ENCODE measurements at places on chromosomes 4 and X.

GRCh38 chrX:16765594-16765993 is 20.7 kb upstream of the TXLNG start:
- DNase-seq = no peak

DNA sequence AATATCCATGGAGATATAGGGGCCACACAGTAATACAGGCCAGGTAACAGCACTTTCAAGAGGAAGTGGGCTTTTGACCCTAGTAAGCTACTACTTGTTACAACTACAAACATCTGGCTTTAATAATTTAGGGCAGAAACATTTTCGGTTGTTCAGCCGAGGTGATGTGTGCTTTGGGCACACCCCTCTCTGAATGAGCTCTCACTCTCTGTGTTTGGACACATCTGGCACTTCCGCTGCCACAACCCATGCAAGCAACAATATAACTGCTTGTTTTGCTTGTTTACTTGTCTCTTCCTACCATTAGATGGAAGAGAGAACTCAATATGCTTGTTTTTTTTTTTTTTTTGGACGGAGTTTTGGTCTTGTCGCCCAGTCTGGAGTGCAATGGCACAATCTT is 277.2 kb downstream of the HS3ST1 start:
- no peak for DNase-seq

GRCh38 chr4:16772366-16772850 is 126.0 kb downstream of the LDB2 start:
- no peak for DNase-seq

GRCh38 chrX:103656617-103657016 is 27.8 kb downstream of the TCEAL1 start:
- no peak for DNase-seq

- DNase-seq = no peak
Observed at GRCh38 chr4:20809812-20810211, 109.6 kb downstream of the PACRGL start.

DNA sequence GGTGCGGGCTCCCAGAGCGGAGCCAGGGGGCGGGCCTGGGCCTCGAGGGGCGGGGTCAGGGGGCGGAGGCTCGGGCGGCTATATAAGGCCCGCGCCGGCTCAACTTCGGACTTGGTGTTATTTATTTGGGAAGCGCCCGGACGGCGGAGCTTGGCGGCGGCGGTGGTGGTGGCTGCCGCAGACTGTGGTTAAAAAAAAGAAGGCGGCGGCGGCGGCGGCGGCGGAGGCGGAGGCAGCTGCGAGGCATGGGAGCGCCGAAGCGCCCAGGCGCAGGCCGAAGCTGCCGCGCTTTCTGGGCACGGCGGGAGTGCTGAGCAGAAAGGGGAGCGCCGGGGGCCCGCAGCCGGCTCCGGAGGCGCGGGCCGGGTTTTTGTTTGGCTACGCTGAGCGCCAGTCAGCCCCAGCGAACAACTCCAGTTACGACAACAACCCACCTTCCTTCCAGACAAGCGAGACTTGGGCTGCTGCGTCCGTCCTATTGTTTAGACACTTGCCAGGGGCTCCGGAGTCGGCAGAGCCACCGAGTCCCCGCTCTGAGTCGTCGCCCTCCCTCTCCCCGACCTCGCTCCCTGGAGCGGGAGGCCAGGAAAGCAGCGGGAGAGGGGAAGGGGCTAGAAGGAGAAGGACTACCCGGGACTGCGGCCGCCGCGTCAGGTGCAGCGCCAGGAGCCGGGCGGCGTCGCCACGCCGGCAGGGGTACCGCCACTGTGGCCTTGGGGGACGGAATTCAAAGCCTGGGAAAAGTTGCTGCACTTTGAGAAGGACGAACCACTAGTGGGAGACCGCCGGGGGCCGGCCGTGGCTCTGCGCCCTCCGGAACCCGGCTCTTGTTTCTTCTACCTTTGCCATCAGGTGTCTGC is at the start of gene SLIT2:
SLIT2 (plus strand) TSS at position 110 of the 860 bp plus-strand sequence. CDS start 1,911 bp downstream, outside the sequence.
- no peak for DNase-seq

DNA sequence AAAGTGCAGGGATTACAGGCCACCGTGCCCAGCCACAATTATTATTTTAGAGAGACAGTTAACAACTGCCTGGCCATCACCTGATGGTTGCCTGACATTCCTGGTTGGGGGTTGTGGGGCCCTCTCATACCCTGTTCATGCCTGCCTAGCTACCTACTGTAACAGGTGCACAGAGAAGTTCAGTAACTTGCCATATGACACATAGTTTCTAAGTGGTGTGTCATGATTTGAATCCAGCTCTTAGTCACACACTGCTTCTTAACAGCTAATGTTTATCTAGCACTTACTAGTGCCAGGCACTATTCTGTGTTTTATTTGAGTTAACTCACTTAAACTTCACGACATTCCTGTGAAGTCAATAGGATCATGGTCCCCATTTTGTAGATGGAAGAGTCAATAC is 122.7 kb upstream of the JADE1 start:
- DNase-seq = no peak

DNA sequence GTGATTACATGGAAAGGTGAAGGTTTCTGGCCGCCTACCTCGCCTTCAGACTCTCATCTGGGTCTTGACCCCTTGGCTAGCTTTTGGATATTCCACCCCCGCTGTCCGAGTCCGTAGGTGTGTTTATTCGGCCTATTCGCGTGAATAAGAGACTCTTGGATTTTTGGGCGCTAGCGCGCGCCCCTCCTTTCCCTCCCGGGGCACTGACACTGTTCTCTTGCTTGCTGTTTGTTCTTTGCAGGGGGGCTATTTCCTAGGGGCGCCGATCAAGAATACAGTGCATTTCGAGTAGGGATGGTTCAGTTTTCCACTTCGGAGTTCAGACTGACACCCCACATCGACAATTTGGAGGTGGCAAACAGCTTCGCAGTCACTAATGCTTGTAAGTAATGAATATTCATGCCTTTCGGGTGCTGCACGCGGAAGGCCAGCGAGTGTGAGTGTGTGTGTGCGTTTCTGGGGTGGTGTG is 932 bp downstream of the GRIA2 start:
- DNase-seq = no peak

DNA sequence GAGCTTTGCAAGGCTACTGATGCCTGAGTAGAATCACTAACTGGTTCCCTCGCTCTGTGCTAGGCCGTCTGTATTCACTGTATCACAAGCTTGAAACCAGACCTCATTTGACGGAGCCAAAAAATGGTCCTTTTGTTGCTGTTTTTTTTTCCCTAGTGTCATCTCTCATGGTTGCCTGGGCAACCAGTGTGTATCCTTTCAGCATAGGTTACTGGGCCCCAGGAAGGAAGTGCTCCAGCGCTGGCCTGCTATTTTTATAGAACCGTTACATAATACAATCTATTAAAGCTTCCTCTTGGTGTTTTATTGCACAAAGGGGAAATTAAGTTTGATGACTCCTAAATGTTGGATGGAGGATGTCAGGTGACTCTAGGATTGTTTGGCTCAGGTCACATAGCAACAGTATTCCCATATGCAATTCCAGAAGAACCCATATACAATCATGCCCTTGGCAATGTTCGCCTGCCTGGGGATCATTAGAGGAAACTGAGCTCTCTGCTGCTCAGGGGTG is 220.4 kb downstream of the SPRY1 start:
- no peak for DNase-seq

DNA sequence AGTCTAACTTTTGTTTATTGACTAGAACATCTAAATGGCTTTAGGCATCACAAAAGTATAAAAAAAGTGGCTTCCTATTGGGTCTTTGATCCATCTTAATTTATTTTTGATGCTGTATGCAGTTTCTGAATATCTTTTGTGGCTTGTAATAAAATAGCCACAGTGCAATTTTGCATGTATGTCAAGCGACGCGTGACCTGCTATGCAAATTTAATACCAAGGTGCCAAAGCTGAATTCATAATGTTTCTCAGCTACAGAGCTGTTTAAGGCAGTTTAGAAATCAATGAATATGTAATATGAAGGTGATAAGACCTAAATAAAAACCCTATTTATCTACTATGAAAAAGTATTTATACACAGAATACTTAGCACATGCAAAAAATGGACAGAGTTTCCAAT is 197.8 kb downstream of the AFF2 start:
- no peak for DNase-seq

DNA sequence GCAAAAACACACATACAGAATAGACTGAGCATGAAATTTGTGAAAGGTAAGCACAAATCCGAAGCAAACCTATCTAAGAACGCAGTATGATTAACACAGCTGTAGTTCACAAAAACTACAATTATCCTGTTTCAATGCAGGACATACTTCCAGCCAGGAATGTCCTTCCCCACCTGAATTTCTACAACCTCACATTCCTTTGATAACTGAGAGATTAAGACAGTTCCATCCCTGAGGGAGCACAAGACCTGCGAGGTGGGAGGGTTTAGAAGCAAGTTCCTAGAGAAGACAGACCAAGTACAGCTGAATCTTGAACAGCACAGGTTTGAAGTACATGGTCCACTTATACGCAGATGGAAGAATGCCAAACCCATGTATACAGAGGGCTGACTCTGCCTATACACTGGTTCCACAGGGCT is 10.6 kb downstream of the ABCG2 start:
- no peak for DNase-seq

GRCh38 chrX:102067966-102068723 is 57.3 kb upstream of the TCEAL2 start:
- DNase-seq = no peak

- DNase-seq = no peak
Observed at GRCh38 chr4:83075311-83076095, 39.0 kb downstream of the PLAC8 start.

- DNase-seq = no peak
Observed at GRCh38 chrX:39633293-39633692, 464.5 kb downstream of the BCOR start.

- no peak for DNase-seq
Observed at GRCh38 chrX:155997436-155997835, at the start of gene IL9R. IL9R (plus strand) TSS chrX:155997696; CDS start chrX:155997760, 64 bp downstream.

DNA sequence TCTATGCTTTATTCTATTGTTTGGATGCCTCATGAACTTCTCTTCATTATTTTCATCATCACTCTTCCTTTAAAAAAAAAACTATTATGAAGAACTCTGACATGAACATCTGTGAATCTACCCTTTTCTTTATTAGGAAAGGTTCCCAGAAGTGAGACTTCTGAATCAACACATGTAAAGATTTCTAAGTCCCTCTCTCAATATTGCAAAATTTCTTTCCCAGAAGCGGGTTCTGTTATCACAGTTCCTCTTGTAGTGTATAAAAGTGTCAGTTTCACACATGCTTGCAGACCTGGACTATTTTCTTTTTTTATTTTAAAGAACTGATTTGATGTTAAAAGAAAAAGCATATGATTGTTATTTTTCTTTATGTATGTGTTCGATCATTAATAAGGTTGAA is 330.8 kb upstream of the KLF3 start:
- no peak for DNase-seq

DNA sequence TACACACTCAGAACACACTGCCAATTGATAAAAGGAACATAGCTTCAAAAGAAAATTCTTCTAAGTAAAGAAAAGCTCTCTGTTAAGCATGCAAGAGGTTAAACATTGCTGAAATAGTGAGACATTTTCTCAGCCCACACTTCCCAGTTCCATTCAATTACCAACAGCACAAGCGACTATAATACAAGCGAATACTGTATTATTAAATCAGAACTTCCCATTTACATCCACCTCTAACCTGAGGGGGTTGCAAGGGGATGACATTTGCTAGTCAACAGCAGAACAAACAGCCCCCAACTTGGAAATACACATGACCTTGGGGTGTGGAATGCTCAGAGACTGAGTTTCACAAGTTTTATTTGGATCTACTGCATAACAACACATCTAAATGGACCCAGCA is 1.1 kb downstream of the FSTL5 start:
- DNase-seq = no peak

- no peak for DNase-seq
Observed at GRCh38 chr4:173218411-173219125, 50.0 kb downstream of the GALNT7 start.

- no peak for DNase-seq
Observed at GRCh38 chr4:122798101-122798500, 28.5 kb upstream of the FGF2 start.

- DNase-seq = no peak
Observed at GRCh38 chrX:39716401-39716800, 381.4 kb downstream of the BCOR start.

GRCh38 chrX:136691028-136691809 is 43.3 kb downstream of the CD40LG start:
- no peak for DNase-seq

DNA sequence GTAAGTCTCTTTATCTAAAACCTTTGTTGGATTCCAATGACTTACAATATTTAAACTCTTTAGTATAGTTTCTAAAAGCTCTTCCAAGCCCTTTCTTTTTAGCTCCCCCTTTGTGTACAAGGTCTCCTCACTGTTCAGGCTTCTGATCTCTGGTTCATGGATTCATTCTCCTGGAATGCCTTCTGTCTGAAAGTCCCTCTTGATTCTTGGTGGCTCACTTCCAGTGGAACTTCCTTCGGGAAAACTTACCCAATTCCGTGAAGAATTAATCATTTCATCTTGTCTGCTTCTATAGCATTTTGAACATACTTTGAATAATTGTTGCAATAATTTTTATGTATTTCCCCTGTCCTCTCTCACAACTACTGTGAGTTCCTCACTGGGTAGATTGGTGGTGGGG is 3.6 kb downstream of the ARHGAP24 start:
- no peak for DNase-seq

GRCh38 chrX:20445109-20445508 is 178.4 kb upstream of the RPS6KA3 start:
- DNase-seq = no peak

GRCh38 chr4:149549911-149550310 is 265.7 kb downstream of the IQCM start:
- DNase-seq = no peak

GRCh38 chr4:153479101-153479500 is 12.9 kb downstream of the TMEM131L start:
- DNase-seq = no peak

- DNase-seq = no peak
Observed at GRCh38 chr4:129926936-129927335, 831.0 kb downstream of the C4orf33 start.

GRCh38 chrX:47366041-47366722 is 4.2 kb upstream of the ZNF157 start:
- DNase-seq = peak; percentile 22

DNA sequence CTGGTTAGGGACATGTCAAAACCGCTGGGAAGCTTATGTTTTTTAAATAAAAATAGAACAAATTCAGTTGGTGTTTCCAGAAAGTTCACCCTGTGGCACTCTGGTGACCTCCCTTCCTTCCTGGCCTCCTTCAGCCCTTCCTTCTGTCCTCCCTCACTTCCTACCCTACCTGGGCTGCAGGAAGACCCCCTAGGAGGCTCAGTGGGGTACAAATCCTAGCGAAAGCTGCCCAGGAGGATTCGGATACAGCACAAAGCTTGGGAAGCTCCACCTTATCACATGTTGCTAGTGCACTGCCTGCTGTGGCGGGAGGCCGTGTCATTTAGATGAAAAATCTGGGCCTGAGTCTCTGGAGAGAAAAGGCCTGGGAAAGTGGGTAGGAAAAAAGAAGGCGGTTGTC is 60.5 kb downstream of the FHDC1 start:
- DNase-seq = no peak

All from stimulated activated CD4-positive, alpha-beta T cell treated with anti-CD3 and anti-CD28 coated beads, Interleukin-1b, Interleukin-23, amount 100 ng/mL, for 1 hour (primary cell).